ENCODE measurements at places on chromosomes 4 and X.
A peak's percentile ranks its signal among the peaks of the same experiment; 100 is the strongest.

DNA sequence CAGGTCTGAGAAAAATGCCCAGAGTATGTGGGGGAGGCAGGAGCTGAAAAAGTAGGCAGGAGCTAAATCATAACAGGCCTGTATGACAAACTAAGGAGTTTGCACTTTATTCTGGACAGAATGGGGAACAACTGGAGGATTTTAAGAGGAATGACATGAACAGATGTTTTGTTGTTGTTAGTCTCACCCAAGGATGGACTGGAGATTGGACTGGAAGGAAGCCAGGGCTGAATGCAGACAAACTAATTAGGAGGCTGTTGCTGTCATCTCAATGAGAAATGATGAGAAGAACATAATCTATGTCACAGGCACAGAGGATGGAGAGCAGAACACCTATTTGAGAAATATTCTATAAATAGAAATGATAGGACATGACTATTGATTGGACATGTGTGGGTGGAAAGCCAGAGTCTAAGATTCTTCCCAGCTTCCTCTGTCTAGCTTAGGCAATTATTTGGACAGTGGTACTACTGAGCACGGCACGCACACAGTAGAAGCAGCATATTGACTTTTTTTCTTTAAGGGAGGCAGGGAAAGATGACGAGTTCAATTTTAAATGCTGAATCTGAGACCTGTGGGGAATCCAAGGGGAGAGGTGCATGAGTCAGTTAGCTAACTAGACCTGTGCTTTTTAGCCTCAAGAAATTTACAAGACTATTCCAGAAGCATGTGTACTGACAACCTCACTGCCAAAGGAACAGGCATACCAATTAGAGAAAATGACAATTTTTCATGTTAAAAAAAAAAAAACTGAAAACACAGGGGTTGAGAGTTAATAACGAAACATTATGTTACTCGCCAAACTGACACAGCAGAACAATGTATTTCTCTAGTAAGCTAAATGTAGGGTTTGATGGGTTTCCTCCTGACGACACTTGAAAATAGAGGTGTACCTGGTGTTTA, 963 bp upstream of the USO1 start:
- no peak for DNase-seq

GRCh38 chrX:155888139-155888538, 7.0 kb downstream of the VAMP7 start:
- peak; percentile 8 for DNase-seq

- DNase-seq, result no peak
Measured at GRCh38 chr4:7343081-7343655, 91.6 kb downstream of the PSAPL1 start.

DNA sequence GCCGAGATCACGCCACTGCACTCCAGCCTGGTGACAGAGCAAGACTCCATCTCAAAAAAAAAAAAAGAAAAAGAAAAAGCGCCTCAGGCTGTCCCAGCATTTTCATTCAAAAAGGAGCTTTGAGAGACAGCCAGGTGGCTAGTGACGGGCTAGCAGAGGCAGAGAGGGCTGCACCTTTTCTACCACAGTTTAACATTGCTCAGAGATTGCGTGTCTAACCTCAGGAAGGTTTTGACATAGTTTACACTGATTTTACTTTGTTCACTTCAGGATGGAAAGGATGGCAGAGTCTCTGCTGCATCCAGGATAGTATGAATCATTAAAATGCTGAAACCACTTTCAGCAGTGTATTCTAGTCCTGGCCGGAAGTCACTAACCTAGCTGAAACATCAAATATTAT, 28.1 kb downstream of the ZFP42 start:
- DNase-seq, result no peak

DNA sequence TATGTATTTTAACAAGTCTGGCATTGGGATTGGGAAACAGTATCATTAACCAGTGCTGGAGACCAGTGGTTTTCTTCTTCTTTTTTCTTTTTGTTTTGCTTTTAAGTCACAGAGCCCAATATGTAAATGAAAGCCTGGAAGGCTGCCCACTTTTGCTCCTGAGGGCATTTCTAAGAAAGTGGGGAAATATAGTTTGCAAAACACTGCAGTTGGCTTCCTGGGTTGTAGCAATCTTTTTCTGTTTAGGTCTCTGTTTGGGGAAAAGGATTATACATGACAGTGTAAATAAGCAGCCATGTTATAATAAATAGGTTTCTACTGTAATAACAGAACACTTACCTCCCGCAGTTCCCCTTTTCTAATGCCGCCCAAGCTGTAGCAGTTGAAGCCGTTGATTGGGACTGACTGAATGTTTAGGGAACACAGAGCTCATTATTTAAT, 105.5 kb downstream of the TMEM164 start:
- no peak for DNase-seq

GRCh38 chr4:36709991-36710390, 428.6 kb downstream of the DTHD1 start:
- no peak for DNase-seq

DNA sequence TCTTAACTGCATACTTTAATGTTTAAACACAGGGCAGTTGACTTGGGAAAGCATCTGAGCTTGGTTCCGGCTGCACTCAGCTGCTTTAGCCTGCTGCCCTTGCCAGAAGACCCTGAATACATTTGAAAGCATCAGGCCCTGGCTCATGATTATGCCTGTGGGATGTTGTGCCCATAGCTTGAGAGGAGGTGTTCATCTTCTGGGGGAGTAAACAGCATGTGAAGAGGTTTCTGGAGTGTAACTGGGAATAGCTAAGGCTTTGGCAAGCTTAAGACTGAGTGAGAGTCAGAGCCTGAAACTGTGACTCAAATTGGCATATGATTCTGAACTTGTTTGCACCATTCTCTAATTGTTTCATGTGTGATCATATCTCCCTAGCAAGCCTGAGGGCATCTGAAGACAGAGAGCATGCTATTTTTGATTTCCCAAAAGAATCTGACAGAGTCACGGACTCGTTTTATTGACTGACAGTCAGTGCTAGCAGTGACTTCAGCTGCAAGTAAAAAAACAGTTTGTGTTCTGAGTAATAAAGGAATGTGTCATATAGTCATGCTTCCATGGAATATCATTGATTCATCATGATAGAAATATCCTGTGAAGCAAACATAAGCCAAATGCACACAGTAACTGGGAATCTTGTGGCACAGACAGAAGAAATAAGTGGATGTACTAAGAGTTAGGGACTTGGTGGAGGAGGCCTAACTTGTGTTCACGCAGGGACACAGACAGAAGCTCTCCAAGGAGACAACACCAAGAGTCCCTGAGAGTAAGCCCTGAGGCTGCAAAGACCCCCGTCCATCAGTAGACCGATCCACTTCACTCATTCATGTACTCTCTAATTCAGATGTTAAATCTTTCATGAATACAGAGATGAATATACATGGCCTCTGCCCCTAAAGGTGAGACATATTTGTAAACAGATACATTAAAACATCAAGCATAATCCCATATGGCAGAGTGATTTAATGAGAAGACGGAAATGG, 100.7 kb downstream of the SYNPO2 start:
- peak; percentile 65 for DNase-seq

DNA sequence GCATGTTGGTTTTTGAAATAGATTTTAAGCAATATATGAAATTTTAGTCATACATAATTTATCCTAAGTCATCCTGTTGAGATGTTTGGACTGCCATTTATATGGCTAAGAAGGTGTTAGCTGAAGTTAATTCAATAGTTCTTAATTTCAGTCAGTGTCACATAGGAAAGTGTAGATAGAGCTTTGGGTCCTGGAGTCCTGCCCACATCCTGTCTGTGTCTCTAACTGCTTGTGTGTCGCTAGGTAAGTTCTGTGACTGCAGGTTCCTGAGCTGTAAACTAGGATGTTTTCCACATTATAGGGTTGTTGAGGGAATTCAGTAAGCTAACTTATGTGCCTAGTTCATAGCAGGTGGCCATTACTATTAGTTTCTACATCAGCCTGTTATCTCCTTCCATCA, 20.7 kb downstream of the OFD1 start:
- DNase-seq, result no peak

- no peak for DNase-seq
Measured at GRCh38 chrX:149120459-149120858, 384.6 kb downstream of the IDS start.

- no peak for DNase-seq
Measured at GRCh38 chrX:109952050-109952449, 50.9 kb upstream of the TMEM164 start.

- DNase-seq, result no peak
Measured at GRCh38 chr4:113094802-113095201, 45.3 kb downstream of the ANK2 start.

GRCh38 chrX:49233887-49234555, 881 bp upstream of the CACNA1F start:
- DNase-seq, result no peak

DNA sequence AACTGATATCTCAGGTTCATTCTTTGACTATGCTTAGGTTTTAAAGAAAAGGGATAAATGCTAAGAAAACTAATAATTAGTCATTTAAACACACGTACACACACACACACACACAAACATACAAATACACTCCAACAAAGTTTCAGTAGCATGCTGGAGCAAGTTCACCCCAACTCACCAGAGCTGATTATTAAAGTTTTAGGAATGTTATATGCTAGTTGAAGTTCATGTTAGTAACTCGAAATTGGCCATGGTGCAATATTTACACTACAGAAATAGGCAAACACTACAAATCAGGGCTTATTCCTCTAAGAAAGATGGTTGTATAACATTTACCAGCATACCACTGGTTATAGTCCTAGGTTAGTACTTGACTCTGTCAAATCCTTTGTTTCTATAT, 384.0 kb upstream of the DIPK2B start:
- no peak for DNase-seq
